ENCODE measurements at places on chromosomes 11 and 22.

DNA sequence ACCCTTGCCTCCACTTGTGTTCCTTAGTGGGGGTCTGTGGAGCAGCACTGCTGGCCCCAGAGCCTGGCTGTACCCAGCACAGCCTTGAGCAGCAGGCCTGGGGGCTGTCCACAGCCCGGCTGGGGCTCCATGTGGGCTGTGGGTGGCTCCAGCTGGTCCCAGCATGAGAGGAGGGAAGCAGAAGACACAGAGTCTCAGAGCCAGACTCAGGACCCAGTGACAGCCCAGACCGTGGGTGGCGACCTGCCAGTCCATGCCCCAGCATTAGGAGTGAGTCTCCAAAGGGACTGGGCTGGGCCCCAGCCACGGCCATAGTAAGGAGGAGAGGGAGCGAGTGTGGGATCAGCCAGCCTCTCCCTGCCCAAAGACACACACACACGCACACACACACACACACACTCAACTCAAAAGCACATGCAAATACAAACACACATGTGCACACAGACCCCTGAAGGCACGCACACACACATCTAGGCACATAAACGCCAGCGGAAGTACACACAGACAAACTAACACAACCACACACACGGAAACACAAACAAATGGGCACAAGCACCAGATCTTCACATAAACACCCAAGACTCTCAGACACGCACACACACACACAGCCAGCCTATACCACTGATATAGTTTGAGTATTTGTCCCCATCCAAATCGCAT lies 16.7 kb upstream of the LRRC10B start:
- DNase-seq: no peak

DNA sequence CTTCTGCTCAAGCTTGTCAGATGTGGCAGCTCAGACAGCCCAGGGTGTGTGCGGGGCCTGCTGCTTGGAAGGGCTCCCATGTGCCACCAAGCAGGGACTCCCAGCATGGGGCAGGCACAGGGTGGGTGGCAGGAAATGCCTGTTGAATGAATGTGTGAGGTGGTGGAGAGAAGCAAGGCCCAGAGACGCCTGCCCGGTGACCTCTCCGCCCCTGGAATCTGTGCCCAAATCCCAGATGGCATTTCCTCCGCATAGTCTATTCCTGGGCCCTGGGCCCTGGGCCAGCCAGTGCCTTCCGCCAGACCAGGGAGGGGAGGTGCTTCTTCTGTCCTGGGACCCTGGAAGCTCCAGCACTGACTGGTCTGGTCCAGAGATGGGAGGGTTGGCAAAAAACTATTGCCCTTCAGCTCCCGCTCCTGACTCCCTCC lies 3.7 kb downstream of the CST6 start:
- DNase-seq: no peak

DNA sequence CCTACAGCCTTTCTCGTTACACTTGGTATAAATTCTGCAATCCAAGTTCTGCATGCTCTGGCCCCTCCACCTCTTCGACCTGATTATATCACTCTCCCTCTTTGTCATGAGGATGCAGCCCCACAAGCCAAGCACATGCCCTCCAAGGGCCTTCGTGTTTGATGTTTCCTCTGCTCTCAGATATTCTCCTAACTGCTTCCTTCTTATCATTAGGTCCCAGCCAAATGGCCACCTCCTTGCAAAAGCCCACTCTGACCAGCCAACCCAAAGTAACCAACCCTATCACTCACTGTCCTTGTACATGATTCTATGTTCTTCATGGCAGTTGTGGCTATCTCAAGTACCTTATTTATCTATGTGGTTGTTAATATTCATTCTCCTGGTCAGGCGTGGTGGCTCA lies 38.3 kb upstream of the LRRC55 start:
- DNase-seq: no peak

DNA sequence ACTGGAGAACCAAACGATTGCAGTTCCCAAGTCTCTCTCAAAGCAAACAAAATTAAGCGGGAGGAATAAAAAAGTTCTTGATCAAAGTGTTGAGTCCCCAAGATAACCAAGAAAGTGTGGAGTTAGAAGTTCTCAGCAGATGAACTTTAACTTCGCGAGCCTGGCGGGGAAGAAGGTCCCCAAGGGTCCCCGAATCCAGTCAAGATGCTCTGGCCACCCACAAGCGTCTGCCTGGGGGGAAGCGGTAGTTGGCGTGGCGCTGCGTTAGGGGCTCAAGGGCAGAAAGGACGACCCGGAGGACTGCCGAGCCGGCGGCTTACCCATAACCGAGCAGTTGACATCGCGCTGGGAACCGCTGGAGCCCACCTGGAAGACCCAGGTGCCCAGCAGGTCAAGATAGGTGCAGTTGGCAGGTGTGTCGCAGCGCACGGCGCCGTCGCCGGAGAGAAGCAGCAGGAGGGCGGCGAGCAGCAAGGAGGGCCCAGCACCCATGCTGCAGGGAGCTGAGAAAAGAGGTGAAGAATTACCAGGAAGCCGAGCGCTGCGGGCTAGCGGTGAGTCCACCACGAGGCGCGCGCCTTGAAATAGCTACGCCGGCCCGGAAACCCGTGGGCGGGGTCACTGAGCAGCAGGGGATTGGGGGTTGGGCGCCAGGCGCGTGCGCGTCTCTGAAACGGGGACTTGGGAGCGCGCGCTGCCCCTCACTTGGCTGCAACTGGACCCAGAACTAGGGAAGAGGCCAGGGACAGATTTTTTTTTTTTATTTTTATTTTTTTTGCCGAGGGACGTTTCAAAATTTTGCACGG lies at the start of gene CTSC:
Gene CTSC (minus strand): TSS at position 556 of the 806 bp plus-strand sequence. CDS start 64 bp downstream, at position 492.
- DNase-seq: peak; percentile 74

GRCh38 chr11:91305402-91305801 lies 919.2 kb upstream of the FAT3 start:
- DNase-seq: no peak

- no peak for DNase-seq
Measured at GRCh38 chr11:121478226-121478894, 25.6 kb upstream of the SORL1-AS1 start.

- DNase-seq: no peak
Measured at GRCh38 chr11:124919898-124920297, 848 bp downstream of the HEPN1 start.

DNA sequence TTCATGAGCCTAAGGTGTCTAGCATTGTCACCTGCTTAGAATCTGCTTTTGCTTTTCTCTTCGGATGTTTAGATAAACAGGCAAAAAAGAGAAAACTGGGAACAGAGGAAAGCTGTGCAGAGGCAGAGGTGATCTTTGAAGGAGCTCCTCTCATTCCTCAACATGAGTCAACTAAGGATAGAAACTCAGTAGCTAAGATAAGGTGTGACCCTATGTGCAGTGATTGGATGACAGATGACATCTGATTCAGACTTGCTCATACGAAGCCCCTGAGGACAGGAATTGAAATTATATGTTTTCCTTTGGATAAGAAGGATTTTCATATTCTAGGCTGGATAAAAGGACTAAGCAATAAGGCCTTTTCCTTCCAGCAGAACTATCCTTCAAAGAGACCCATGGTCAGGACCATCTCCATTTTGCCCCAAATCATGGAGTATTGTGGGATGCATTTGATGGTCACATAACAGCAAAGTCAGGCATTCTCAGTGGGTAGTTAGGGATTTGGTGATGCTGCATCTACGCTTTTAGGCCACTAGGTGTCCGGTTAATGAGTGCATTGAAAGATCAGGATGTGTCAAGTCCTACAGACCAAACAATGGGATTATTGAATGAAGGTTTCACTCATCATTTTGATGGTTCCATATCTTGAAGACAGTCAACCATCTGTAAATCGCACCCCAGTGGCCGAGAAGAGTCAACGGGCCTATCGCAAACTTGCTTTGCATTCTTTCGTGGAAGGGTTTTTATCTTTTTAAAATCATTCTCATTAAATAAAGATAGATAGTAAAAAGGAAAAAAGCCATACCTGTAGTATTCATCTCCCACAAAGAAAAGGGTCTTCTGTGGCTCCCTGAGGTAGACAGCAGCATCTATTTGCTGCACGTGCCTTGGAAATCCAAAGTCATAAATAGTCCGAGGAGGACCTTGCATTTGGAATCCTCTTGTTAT lies 32.2 kb downstream of the MMP20 start:
- DNase-seq: no peak

All from posterior cingulate gyrus (tissue), 11 donors.